ENCODE measurements at places on chromosomes 6 and 20.

DNA sequence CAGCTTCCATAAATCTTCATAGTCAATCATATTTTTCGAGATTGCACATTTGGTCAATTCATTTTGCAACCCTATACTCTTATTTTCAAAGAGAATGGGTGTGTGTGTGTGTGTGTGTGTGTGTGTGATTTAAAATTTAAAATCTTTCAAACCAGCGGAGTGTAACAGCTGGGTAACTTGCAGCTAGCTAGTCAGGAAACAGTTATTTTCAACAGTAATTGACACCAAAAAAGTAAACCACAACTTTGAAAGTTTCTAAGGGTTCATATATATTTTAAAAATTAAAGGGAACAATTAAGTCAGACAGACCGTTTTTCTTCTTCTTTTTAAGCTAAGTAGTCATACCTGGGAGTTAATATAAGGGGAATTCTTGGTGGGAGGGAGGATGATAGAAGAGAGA, 57.0 kb downstream of the PRR18 start:
- DNase-seq: no peak

GRCh38 chr6:167475947-167476346, 151.1 kb downstream of the TTLL2 start:
- no peak for DNase-seq

DNA sequence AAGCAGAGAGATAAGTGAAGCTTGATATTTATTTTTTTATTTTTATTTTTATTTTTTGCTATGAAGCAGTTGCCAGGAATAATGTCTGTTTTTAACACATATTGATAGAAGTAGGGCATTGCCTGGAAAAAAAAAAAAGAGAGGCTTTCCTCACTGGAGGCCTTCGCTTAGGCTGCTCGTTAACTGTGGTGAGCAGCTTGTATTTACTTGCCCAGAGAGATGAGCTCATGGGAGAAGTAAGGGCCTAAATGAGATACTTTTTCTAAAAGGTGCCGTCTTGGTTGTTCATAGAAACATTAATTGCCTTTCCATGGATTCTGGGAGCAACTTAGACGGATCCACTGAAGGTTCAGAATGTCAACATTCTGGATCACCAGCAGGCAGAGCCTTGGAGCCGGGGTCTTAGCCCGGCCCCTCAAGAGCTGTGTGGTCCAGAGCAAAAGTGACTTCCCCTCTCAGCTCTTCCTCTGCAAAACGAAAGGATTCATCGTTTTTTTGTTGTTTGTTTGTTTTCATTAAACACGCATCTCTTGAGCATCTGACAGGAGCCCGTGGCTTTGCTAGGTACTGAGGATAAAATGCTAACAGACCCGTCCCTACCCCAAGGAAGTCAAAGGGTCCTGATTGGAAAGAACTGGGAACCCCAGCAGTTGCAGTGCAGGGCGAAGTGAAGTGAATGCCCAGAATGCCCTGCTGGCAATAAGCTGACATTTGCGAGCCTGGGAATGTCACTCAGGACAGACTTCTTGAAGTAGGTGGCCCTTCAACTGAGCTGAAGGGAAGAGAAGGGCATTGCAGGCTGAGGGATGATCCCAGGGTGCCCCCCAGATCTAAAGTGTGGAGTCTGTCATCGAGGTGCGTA, 138.5 kb downstream of the ZDHHC14 start:
- no peak for DNase-seq

DNA sequence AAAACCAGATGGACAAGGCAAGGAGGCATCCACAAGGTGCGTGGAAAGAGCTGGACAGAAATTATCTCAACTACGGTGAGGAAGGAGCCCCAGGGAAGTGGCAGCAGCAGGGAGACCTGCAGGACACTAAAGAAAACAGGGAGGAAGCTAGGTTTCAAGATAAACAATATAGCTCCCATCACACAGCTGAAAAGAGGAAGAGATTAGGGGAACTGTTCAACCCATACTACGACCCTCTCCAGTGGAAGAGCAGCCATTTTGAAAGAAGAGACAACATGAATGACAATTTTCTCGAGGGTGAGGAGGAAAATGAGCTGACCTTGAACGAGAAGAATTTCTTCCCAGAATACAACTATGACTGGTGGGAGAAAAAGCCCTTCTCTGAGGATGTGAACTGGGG, 26.8 kb downstream of the TRMT6 start:
- no peak for DNase-seq

DNA sequence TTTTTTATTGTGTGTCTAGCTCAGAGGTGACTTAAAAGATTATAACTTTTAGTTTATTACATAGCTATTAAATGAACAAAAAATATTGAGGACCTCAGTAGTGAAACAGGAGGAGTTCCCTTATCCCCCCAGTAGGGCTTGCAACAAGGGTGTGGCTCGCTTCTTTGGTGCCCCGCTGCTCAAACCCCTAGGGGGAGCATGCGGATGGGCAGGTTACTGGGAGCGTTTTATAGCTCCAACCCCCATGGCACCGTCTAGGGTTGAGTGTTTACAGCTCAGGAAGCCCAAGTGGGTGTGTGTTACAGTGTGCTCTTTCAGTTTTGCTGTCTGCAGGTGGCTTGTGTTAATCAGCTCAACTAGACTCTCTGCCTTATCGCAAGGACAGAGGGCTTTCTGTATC, 1513.7 kb downstream of the GRIK2 start:
- no peak for DNase-seq

- no peak for DNase-seq
Measured at GRCh38 chr20:33030076-33030475, 1.4 kb upstream of the BPIFB6 start.

- DNase-seq: no peak
Measured at GRCh38 chr6:52788478-52788877, 15.1 kb downstream of the GSTA1 start.

DNA sequence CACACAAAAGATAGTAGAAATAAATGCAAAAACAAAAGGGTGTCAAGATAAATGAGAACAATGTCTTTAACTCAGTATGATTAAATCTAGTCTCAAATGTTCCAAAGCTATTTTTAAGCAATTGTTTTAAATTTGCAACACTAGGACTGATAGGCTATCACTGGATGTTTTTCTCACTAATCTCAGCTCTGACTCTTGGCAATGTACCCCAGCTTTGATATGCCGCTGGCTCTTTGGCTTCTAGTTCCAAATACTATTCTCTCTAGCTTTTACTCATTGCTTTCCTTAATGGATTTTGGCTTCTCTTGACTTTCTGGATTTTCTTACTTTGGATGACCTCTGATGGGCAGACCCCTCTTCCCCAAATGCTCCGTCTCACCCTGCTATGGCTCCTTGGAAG, 116.0 kb upstream of the SLC35B3 start:
- DNase-seq: no peak

- no peak for DNase-seq
Measured at GRCh38 chr6:57134954-57135353, 37.2 kb upstream of the BAG2 start.

GRCh38 chr6:150510576-150510975, 89.1 kb upstream of the PLEKHG1 start:
- no peak for DNase-seq

DNA sequence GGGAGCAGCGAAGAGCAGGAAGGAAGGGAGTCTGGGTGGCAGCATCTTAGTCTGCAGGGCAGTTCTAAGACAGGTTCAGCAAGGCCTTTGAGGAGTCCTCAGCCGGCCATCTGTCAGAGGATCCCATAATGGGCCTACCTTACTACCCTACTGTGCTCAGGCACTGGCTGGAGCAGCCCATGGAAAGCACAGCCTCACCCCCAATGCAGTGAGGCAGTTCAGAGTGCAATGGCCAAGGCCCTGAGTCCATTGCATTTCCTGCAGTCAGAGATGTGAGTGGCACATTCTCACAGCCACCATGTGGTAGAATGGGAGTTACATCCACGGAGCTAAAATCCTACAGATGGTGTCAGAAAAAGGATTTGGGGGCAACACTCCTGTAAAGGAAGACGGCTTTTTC, 19.4 kb upstream of the OVOL2 start:
- no peak for DNase-seq

DNA sequence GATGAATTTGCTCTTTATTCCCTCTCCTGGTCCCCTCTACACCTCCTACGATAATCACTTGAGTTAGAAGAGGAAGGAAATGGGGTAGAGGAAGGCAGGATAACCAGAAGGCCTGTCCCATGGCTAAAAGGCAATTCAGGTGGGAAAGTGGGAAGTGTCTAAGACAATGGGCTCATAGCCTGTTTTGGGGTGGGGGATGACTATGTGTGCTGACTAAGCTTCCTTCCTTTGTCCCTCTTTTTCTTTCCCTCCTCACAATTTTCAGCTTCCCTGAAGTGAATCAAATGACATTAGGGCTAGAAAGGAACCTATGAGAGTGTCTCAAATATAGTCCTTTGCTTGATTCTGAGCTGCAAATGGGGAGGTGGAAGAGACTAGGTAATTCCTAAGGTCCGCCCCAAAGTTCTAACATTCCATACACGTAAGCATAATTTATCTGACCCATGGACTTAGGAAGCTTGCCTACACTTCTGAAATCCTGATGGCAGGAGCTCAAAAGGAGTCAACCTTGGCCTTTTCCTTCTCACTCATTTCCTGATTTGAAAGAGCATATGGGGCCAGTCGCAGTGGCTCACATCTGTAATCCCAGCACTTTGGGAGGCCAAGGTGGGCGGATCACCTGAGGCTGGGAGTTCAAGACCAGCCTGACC, 24.3 kb downstream of the EDEM2 start:
- no peak for DNase-seq

- no peak for DNase-seq
Measured at GRCh38 chr6:125995972-125996580, 9.7 kb downstream of the TRMT11 start.

GRCh38 chr20:60304026-60304590, 345.9 kb downstream of the CDH26 start:
- no peak for DNase-seq

- no peak for DNase-seq
Measured at GRCh38 chr6:14721103-14721758, 524.6 kb upstream of the JARID2 start.

GRCh38 chr6:142457638-142458406, 156.0 kb downstream of the ADGRG6 start:
- no peak for DNase-seq
